ENCODE measurements at places on chromosomes 12 and 14. TPM values are rescaled to one million over a fixed set of nuclear protein-coding genes. Genes with fewer than 3 reads are reported as not detected.

DNA sequence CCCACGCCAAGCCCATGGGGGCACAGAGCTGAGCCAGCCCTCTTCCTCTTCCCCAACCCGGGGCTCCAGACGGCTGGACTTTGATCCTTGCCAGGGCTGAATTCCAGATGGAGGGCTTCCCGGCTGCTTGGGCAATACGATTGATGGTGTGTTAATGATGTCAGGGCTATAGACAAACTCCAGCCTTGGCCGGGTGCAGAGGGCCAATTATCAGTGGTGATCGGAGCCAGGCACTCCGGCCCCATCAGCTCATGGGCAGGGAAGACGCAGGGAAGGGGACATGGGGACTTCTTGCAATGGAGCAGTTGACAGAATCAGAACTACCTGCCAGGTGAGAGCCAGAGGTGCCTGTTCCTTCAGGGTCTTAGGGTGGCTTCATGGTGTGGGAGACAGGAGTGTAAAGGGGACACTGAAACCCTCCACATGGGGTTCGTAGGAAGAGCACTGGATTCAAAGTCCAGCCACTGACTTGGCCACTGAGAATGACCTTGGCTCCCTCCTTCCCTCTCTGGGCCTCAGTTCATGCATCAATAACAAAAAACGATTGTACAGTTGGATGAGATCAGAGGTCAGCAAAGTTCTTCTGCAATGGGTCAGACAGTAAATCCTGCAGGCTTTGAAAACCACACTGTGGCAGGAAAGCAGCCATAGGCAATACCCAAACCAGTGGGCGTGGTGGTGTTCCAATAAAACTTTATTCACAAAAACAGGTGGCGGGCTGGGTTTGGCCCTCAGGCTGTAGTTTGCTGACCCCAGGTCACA lies 333.7 kb downstream of the MED13L start:
- no peaks in the 10 kb centered on the region for H3K36me3 ChIP-seq
- no peaks in the 10 kb centered on the region for H3K4me1 ChIP-seq
- H3K27ac ChIP-seq: no peak overlapping the region
- DNase-seq: no peak
- peaks cover 10% of the 10 kb centered on the region for H3K27me3 ChIP-seq

DNA sequence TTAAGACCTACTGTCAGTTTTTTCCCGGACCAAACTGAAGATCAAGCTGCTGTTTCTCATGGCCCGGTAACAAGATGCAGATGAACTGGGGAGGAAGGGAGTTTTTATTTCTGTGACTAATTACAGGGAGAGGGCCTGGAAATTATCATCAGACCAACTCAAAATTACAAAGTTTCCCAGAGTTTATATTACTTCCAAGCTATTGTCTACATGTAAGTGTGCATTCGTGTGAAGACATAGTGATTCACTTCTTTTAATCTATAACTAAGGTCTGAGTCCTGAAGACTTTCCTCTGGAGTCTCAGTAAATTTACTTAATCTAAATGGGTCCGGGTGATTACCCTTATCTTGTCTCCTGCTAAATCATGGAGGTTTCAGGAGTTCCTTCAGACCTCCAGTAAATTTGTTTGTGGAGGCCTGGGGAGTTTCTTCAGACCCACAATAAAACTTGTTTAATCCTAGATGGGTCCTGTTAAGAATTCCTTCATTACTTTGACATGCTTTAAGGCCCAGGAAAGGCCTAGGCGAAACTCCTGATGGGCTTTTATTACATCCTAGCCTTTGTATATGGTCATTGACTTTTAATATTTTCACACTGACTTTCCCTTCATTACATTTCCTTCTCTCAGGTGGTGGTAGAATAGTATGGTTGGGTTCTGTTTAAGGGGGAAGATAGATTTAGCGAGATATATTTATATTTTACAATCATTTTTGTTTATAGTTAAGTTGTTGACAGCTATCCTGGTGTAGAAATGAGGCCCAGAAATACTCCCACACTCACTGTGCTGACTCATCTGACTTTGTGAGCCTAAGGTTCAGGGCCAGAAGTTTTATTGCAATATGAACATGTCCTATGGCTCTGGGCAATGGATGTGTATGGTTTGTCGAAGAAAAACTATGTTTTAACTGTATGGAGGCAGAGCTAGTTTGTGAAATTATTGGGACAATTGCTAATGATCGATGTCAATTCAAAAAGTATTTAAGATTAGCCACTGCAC lies 627.0 kb upstream of the FBXO33 start:
- H3K4me1 ChIP-seq: no peaks in the 10 kb centered on the region
- no peaks in the 10 kb centered on the region for H3K36me3 ChIP-seq
- no peak for DNase-seq

- H3K27me3 ChIP-seq: no peaks in the 10 kb centered on the region
- peaks cover 34% of the 10 kb centered on the region for H3K4me1 ChIP-seq
- H3K4me3 ChIP-seq: no peak overlapping the region
- DNase-seq: no peak
Observed at GRCh38 chr12:76155157-76155670, 70.7 kb upstream of the NAP1L1 start.

DNA sequence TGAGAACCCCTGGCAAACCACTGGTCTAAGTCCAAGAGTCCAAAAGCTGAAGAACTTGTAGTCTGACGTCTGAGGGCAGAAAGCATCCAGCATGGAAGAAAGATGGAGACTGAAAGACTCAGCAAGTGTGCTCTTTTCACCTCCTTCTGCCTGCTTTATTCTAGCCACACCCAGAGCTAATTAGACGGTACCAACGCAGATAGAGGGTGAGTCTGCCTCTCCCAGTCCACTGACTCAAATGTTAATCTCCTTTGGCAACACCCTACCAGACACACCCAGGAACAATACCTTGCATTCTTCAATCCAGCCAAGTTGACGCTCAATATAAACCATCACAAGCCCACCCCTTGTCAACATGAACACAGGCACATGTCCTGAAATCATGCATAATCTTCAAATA lies 155.1 kb downstream of the CCDC59 start:
- no peak overlapping the region for H3K4me3 ChIP-seq
- H3K27me3 ChIP-seq: no peaks in the 10 kb centered on the region
- DNase-seq: no peak
- no peak overlapping the region for H3K27ac ChIP-seq
- H3K36me3 ChIP-seq: no peaks in the 10 kb centered on the region
- H3K4me1 ChIP-seq: no peaks in the 10 kb centered on the region

The OTOGL gene
- total RNA-seq: not detected

DNA sequence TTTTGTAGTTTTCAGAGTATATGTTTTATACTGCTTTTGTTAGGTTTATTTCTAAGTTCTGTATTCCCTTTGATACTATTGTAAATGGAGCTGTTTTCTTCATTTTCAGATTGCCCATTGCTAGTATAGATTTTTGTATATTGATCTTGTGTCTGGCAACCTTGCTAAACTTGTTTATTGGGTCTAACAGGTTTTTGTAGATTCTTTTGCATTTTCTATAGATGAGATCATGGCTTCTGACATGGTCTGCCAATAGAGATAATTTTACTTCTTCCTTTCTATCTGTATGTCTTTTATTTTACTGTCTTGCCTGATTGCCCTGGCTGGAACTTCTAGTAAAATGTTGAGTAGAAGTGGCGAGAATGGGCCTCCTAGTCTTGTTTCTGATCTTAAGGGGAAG lies 40.3 kb downstream of the ANKRD9 start:
- H3K4me3 ChIP-seq: no peak overlapping the region
- DNase-seq: no peak
- H3K36me3 ChIP-seq: peaks cover 21% of the 10 kb centered on the region
- no peaks in the 10 kb centered on the region for H3K27me3 ChIP-seq
- peaks cover 11% of the 10 kb centered on the region for H3K4me1 ChIP-seq

The ABCD2 gene
- 3.1 TPM for total RNA-seq

DNA sequence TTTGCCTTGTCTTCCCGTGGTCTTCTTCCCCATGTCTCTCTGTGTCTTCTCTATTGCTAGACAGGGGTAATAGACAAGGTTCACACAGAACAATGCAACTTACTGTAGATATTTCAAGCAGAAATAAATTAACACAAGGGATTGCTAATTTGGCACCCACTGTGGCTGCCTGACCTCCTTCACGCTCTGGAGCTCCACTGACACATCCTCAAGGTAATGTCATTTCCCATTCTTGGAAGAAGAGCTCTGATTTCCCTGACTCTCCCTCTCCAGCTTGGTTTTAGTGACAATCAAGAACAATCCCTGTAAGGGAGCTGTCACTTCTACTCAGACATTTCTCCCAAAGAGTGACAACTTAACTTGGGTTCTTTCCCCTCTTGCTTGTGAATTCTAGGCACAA lies 105.4 kb upstream of the NAP1L1 start:
- H3K36me3 ChIP-seq: no peaks in the 10 kb centered on the region
- H3K4me3 ChIP-seq: no peak overlapping the region
- no peak for DNase-seq
- H3K27me3 ChIP-seq: peaks cover 34% of the 10 kb centered on the region

DNA sequence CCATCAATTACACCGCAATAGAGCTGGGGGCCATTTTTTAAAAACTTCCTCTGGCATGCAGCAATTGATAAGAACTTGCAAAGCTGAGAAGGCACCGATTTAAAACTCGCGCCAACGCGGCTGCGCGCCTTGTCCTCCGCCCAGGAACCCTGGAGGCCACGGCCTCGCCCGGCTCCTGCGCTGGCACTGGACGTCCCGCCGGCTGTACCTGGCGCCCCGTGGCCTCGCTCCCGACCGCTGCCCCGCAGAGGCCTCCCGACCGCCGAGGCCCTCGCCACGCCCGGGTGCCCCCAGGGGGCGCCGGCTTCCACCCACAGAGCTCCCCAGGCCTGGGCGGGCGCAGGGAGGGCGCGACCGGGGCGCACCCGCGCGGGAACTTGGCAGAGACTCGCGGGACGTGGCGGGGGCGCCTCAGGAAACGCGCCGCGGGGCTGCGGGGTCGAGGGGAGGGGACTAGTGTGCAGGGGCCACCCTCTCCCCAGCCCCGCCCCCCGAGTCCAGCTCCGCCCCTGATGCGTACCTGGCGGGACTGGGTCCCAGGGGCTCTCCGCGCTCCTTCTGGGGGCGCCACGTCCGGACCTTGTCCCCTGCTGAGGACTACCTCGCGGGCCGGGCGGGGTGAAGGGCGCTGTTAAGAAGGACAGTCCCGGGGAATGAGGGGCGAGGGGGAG lies 65.7 kb downstream of the TNFAIP2 start:
- H3K4me1 ChIP-seq: peaks cover 5% of the 10 kb centered on the region
- H3K4me3 ChIP-seq: no peak overlapping the region
- peaks cover 68% of the 10 kb centered on the region for H3K27me3 ChIP-seq
- peak; percentile 43 for DNase-seq
- no peaks in the 10 kb centered on the region for H3K36me3 ChIP-seq

DNA sequence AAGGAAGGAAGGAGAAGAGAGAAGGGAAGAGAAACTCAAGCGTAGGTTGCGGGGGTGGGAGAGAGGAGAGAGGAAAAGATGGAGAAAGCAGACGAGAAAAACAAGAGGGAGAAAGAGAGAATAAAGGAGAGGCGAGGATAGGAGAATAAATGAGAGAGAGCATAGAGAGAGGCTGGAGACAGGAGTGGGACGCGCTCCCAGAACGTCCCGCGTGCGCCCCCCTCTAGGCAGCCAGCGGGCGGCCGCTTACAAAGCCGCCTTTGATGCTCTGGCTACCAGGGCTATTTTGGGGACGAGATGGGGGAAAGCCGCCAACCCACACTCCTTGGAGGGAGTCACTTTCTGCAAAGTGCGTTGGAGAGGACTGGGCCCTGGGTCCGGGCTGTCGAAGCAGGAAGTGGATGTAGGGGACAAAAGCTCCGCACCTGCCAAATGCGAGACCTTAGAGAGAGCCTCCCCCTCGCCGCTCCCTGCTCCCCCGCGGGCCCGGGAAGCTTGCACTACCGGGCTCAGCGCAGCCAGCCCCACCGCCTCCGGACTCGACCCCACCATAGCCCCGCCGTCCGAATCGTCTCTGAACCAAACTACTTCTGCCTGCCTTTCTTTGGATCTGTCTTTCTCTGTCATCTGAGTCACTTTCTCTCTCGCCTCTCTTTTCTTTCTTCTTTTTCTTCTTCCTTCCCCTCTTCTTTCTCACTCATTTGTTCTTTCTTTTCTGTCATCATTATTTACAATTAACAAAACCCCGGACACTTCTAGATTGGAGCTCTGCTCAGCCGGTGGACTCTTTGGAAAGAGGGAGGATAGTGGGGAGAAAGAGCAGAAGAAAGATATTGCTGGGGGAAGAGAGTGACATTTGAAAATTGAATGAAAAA lies 8.0 kb downstream of the ASCL1 start:
- peaks cover 26% of the 10 kb centered on the region for H3K4me1 ChIP-seq
- peak overlapping the region; percentile 77 for H3K4me3 ChIP-seq
- peaks cover 1% of the 10 kb centered on the region for H3K36me3 ChIP-seq

The TEX52 gene
- not detected for total RNA-seq

The RFLNA gene
- total RNA-seq: not detected

DNA sequence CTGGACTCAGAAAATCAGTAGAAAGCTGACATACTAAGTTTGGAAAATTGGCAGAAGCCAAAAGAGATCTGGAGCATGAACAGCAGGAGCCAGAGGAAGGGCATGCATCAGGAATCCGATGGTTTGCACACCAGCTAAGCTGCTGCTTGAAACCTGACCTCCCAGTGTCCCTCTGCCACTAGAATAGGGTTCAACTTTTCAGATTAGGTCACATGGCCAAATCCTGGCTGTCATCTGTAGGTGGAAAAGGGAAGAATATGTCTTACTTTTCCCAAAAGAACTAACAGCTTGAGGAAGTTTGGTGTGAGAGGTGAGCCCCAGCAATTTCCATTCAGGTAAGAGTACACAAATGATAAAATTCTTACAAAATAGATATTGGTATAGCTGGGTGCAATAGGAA lies 732.6 kb downstream of the RERGL start:
- H3K4me1 ChIP-seq: no peaks in the 10 kb centered on the region
- no peaks in the 10 kb centered on the region for H3K36me3 ChIP-seq
- no peak for DNase-seq
- no peak overlapping the region for H3K4me3 ChIP-seq

DNA sequence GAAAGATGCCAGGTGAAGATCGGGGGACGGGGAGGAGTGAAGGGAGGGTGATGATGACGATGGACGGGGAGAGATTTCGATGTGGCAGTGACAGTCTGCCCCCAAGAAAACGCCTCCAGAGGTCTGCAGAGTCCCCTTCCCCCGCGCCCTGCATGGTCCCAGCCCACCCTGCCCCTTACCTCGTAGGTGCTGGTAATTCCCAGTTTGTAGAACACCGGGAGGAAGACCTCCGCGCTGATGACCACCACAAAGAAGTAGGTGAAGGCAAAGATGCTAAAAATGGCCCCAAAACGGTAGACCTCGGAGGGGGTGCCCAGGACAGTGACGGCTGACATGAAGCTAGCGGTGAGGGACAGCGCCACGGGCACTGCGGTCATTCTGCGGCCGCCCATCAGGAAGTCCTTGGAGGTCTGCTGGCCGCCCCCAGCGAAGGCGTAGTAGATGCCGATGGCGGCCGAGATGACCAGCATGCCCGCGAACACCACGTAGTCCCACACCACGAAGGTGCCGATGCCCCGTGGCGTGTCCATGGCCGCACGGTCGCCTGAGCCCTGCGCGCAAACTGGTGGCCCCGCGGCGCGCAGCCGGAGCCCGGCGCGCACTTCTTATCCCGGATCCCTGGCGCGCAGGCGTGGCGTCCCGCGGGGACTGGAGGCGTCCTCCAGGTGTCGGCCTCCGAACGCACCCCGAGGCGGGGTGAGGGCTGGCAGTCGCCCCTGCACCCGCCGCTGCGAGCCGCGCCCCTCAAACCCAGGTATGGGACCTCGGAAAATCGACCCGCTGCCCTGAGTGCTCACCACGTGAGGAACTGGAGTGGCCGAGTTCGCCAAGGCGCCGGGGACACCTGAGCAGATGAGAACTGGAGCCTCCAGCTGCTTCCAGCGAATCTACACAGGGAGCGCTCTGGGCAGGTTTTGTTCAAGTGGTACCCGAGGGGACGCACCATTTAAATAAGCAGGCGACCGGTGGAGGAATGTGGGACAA lies at the start of gene SLC5A8:
TSS of gene SLC5A8 (minus strand) at position 920 of the 984 bp plus-strand sequence. CDS start at position 530, 390 bp downstream.
- H3K4me1 ChIP-seq: no peaks in the 10 kb centered on the region
- no peak for DNase-seq
- no peaks in the 10 kb centered on the region for H3K36me3 ChIP-seq
- no peak within 1 kb of the TSS for H3K27ac ChIP-seq
- no peak within 1 kb of the TSS for H3K4me3 ChIP-seq
- peaks cover 51% of the 10 kb centered on the region for H3K27me3 ChIP-seq

Measured in activated naive CD8-positive, alpha-beta T cell treated with anti-CD3 and anti-CD28 coated beads for 36 hours (primary cell).